Fibroblast of villous mesenchyme (primary cell): ENCODE measurements at places on chromosomes 12 and 14. TPM values are rescaled to one million over a fixed set of nuclear protein-coding genes. Genes with fewer than 3 reads are reported as not detected.

DNA sequence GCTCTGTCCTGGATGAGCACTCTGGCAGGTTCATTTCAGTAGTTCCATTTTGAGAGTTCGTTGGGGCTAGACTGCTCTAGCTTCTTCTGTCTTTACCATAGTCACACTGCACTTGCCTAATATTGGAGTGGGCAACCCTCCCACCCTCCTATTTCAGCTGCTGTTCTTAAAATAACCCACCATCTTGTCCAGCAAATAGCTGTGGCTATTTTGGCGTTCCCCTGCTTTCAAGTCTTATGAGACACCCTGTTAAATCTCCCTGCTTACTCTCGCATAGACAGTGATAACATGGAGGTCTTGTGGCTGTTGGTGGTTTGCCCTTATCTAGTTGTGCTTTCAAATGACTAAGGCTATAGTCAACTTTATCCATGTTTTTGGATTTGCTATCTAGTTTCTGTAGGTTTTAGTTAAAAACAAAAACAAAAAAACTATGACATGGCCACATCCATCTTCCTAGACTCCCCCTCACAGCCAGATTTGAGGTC, 65.5 kb downstream of the LRP6 start:
- DNase-seq, result peak; percentile 90

DNA sequence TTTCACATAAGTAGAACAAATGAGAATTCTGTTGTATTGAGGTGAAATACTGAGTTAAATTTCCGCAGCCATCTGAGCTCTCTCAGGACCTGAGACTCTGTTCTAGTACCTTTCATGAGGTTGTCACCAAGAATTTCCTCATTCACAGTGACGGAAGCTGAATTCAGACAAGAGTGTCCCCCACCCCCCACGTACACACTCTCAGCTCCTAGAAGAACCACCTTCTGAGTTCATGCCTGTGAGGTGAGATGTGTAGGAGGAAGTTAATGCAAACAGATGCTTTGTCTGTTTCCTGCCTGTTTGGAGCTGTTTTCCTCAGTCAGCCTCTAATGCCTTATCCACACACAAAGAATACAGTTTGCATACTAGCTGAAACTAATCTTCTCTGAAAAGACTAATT, 18.2 kb downstream of the BICDL1 start:
- no peak for DNase-seq

DNA sequence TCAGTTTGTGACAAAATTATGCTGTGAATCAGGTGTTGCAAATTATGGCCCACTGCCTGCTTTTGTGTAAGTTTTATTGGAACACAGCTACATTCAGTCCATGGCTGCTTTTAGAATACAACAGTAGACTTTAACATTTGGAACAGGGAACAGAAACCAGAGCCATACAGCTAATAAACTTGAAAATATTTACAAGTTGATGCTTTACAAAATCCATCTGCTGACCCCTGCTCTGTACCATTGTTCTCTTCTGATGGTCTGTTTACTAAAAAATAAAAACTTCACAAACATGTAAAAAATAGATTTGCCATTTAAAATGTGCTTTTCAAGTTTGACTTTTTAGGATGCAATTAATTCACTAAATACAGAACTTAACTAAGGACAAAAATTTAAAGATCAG, 20.8 kb downstream of the PSMA3 start:
- DNase-seq, result no peak

The TOX4 gene
- total RNA-seq, result 26.4 and 39.3 TPM in 2 replicates

DNA sequence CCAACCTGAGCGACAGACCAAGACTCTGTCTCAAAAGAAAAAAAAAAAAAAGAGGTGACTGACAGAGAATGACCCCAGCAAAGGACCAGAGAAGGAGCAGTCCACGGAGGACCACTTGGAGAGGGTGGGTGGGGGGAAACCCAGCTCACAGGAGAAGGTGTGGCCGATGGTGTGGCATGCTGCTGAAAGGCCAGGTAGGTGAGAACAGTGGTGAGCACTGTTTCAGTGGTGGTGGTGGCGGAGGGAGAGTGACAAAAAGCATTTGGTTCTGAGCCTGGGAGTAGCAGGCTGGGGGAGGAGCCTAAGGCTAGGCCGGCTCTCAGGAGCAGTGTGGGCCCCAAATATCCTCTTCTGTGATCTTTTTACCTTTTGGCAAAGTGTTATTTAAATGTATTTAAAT, 63.8 kb downstream of the IRF2BPL start:
- no peak for DNase-seq

DNA sequence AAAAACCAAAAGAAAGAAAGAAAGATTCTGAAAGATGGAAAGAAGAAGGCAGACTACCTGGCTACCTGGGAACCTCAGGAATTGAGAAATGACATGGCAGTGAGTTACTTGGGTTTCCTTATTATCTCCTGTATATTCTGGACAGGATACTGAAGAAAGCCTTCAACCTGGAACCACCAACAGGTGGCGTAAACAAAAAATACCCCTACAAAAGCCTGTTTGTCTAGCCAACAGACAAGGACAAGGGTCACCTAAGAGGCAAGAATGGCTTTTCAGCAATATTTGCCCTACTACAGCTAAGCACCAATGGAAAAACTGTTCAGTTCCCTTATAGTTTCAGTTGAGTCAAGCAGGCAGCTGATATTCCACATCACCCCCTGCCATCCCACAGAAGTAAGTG, 274.9 kb downstream of the GPHN start:
- DNase-seq, result no peak

DNA sequence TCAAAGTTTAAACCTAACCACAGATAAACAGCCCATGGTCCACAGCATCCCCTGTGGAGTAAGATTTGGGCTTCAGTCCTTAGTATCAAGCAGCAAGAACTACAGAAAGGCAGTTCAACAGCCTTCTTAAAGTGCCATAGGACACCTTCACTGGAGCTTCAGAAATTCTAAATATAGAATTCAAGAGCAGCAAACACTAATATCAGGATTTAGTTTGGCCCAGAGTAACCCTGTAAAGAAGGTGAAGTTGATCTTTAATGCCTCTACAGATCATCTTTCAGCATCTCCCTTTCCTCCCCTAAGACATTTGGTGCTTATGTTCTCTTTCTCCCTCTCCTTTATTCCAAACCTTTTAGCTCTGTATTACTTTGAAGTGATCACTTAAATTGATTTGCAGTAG, 59.5 kb upstream of the ARHGAP5 start:
- DNase-seq, result no peak

The OVCH1 gene
- total RNA-seq, result under 0.01 TPM in 2 replicates

- no peak for DNase-seq
Observed at GRCh38 chr12:64742416-64742815, 16.8 kb downstream of the GNS start.

GRCh38 chr12:45248095-45248494, 32.2 kb downstream of the ANO6 start:
- DNase-seq, result no peak

DNA sequence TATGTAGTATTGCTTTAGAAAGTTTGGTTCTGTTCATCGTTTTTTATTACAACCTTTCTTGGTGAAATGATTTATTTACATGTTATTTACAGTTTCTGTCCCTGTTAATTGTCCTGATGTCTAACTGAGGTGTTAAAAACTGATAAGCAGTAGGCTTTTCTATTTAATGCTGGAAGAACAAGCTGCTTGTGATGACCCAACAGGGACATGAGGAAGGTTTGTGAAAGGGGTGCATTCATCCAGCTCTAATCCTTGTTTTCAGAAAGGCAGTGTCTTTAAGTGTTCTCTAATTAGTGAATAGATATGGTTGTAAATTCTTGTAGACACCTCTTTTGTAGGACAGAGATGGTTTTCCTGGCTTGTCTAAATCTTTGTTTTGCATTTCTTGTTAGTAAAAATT, 191.4 kb downstream of the FOXA1 start:
- DNase-seq, result no peak

GRCh38 chr12:62448436-62448835, 18.2 kb upstream of the MON2 start:
- DNase-seq, result no peak

DNA sequence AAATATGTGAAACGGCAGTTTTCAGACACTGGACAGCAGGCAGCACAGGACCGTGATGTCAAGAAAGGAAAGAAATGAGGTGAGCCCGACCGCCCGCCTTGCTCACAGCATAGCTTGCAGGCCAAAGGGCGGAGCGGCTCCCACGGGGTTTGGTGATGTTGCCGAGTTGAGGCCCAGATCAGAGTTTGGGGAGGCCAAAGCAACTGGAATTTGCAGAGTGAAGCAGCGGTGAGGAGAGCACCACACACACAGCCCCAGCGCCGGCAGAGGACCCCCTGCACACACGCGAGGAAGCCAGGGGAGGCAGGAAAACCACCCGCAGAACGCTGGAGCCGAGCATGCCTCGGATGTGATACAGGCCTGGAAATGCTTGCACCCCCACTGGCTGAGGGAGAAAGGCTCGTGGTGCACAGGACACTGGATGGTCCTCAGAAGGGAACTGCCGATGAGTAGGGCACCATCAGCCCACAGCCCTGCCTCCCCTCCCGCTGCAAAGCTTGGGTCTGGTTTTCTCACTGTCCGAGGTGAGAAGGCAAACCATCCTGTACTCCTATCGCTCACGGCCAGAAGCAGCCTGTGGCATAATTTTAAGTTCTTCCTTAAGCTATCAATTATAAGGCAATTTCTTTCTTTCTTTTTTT, 25.7 kb upstream of the PLD4 start:
- no peak for DNase-seq

The LBHD2 gene
- total RNA-seq, result not detected in 2 replicates

The IAPP gene
- total RNA-seq, result not detected in 2 replicates

GRCh38 chr14:58607131-58607951, 30.4 kb upstream of the DACT1 start:
- DNase-seq, result no peak

The NRXN3 gene
- 5.5 and 7.3 TPM in 2 replicates for total RNA-seq

DNA sequence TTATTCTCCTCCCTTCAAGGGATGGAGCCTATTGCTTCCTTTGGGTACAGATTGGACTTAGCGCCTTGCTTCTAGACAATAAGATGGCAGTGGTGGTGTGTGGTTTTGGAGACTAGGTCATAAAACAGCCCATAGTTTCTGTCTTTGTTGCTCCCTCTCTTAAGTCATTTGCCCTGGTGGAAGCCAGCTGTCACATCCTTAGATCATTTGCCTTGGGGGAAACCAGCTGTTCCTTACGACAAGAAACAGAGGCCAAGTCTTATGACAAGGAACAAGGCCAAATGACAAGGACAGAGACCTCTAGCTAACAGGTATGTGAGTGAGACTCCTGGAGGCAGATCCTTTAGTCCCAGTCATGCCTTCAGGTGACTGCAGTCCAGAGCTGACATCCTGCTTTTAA, 9.2 kb upstream of the PALS1 start:
- DNase-seq, result no peak

GRCh38 chr14:44981198-44981597, 19.2 kb downstream of the TOGARAM1 start:
- no peak for DNase-seq

- no peak for DNase-seq
Observed at GRCh38 chr12:44592626-44593025, 283.5 kb downstream of the NELL2 start.

DNA sequence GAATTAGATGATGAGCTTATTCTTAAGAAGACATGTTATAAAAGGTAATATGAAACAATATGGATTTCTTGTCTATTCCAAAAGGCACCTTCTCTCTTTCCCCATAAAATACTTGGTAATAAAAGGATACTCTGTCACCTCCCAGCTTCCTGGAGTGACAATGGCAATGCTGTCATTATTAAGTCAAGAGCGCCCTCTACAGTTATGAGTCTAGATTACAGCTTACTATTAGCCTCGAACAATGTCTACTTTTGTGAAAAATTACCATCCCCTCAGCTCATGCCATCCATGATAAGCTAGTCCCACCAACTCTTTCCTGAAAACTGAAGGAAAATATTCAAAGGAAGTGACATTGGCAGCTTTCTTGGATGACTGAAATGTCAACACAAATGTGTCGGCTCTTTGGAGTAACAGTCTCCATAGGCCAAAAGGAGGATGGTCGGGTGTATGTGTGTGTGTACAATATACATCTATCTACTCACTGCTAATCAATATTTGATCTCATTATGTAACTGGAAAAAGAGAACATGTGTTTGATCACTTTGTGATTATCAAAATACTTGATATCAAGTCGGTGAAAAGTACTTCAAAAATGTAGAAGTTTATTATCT, 48.7 kb upstream of the CDKN3 start:
- DNase-seq, result peak; percentile 55

DNA sequence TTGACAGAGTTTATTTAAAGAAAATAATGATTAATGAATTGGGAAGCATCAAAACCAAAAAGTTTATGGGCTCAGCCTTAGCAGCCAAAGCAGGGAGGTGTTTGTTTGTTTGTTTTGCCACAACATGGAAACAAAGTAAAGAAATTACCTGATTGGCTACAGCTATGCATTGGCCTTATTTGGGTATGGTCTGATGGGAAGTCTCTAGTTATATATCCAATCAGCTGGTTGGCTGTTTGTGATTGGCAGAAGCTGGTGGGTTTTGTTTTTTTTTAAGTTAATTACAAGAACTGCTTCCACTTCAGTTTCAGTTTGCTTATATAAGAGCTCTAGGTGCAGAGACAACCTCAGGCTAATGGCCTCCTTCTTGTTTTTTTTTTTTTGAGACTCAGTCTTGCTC, 4.6 kb upstream of the LEMD3 start:
- no peak for DNase-seq

The PFKM gene
- total RNA-seq, result 54.4 and 83.8 TPM in 2 replicates

GRCh38 chr12:29782871-29783772, 620 bp downstream of the TMTC1 start:
- peak; percentile 49 for DNase-seq

GRCh38 chr12:123960856-123961255, 11.8 kb downstream of the CCDC92 start:
- no peak for DNase-seq

The CPNE6 gene
- total RNA-seq, result not detected in 2 replicates

DNA sequence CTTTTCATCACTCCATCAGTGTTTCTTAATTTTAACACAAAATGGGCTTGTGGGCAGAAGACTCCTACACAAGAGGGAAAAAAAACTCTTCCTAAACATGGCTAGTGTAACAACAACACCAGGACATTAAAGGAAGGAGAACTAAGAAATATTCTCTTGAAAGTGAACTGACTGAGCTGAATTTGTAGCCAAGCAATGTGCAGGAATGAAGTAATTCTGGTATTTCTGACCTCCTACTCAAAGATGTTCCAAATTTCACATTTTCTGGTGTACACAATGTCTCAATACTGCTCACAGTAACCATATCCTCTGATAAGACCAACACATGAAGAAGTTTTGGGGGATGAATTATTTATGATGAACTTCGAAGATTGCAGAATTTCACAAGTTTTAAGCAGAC, 357.3 kb downstream of the DUSP6 start:
- DNase-seq, result no peak

DNA sequence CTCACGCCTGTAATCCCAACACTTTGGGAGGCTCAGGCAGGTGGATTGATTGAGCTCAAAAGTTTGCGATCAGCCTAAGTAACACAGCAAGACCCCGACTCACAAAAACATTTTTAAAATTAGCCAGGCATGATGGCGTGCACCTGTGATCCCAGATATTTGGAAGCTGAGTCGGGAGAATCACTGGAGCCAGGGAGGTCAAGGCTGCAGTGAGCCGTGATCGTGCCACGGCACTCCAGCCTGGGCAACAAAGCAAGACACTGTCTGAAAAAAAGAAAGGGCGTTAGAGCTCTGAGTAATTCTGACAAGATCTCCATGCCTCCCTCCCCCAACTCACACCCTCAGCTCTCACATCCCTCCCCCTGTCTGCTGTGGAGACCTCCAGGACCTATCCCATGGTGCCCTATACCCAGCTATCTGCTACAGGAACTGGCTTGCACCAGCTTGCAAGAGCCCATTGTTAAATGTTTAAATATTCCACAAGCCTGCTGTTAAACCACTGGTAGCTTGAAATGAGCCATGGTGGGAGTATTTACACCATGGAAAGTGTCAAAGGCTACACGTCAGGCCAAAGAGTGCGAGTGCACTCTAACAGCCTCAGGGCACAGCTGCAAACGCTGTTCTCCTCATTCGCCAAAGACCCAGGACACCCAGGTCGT, 35.1 kb upstream of the PPP2R5C start:
- no peak for DNase-seq

The NTS gene
- total RNA-seq, result under 0.01 TPM in 2 replicates
